ENCODE measurements at places on chromosomes 11 and 22. TPM values are rescaled to one million over a fixed set of nuclear protein-coding genes. Genes with fewer than 3 reads are reported as not detected.

- no peak for ATAC-seq
Observed at GRCh38 chr22:28962042-28962554, 78.7 kb downstream of the ZNRF3 start.

Gene CD3D
- not detected for total RNA-seq

Gene OR10A5
- total RNA-seq, result 2.9 TPM

DNA sequence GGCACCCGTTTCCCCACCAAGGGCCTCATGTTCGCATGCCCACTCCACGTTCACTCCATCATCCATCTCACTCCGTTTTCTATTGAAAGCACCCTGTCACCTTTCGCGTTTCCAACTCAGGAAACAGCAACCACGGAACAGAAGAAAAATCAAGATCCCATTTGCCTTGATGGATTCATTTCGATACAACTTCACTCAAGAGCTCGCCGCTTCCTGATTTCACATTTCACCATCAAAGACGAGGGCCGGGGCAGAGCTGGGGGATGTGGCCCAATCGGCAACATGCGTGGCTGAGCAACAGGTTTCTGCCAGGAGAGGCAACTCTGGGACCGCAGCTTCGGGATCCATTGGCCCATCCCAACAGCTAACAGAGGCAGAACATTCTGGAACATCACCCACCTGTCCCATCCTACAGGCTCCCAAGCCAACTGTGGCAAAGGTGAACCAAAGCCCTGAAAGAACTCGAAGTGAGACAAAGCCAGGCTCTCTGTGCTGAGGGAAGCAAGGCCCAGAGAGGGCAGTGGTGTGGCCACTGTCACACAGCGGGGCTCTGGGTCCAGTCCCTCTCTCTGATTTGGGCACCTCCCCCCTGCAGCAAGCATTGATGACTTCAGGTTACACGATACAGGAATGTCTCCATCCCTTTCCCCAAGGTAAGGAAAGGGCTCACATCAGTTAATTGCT, 36.2 kb upstream of the CD5 start:
- ATAC-seq, result no peak

Gene CHST1
- 0.38 TPM for total RNA-seq

DNA sequence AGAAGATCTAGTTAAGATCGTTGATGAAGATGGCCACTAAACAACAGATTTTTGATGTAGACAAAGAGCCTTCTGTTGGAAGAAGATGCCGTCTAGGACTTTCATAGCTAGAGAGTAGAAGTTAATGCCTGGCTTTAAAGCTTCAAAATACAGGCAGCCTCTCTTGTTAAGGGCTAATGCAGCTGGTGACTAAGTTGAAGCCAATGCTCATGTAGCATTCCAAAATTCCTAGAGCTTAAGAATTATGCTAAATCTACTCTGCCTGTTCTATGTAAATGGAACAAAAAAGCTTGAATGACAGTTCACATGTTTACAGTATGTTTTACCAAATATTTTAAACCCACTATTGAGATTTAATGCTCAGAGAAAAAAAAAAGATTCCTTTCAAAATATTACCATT, 492.6 kb downstream of the CNTN5 start:
- ATAC-seq, result no peak

Gene MUC15
- total RNA-seq, result 0.27 TPM

- ATAC-seq, result no peak
Observed at GRCh38 chr22:22927196-22927887, 39.7 kb downstream of the IGLL5 start.

DNA sequence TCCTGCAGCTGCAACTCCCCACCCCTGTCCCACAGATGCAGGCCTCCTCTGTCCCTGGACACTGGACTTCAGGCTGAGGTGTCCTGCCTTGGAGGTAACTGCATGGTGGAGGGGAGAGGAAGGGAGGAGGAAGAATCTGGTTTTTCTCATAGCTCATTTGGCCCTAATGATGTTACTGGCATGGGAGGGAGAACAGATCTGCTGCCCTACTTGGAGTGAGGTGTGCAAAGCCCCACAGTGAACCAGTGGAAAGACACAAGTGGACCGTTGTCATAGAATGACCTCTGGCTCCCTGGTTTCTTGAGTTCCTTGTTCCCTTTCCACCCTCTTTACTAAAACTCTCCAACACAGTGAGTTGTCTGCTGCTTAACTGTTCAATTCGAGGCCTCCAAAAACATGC, 215.9 kb downstream of the BARX2 start:
- ATAC-seq, result no peak

DNA sequence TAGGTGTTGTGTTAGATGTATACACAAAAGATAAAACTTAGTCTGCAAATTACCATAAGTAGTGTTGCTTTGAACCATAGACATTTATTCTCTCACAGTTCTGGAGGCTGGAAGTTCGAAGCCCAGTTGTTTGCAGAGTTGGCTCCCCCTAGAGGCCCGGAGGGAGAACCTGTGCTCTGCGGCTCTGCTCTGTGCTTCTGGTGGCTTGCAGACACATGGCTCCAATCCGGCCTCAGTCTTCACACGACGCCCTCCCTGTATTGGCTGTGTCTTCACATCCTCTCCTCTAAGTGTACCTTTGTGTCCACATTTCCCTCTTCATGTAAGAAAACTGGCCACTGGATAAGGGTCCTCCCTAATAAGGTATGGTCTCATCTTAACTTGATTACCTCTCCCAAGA, 128.4 kb downstream of the OPCML start:
- ATAC-seq, result no peak

- ATAC-seq, result peak; percentile 77
Observed at GRCh38 chr11:72589802-72590761, 84.1 kb downstream of the PDE2A start.

DNA sequence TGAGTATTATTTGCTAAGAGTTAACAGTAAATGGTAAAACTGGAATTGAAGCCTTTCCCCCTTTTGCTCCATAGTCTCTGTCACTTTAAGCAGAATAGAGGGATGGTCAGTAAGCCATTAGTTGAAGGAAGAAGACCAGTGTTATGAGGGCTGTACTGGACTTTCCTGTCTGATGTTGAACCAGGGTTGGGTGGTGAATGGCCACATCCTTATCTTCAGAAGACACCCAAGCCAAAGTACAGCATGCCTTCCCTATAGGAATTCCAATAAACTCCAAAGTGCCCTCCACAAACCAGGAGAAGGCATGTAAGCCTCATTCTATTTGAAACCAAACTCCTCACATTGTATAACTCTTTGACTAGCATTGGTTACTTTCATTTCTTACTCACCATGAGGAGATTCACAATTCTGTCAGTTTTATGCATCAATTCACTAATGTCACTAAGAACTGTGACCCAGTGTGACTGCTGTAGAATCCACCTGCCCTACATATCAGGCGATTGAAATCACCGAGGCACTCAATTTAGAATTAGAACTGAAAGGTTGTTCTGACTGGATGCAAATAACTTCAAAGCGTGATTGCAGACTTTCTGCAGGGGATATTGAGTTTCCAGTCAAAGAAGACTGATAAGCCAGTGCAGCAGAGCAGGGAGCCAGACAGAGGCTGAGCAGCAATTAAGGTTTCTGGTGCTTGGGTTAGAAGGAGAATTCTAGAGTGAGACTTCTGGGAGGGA, 107.1 kb upstream of the DDI1 start:
- no peak for ATAC-seq

Gene TMEM132A
- 84.8 TPM for total RNA-seq

Gene TRPM5
- not detected for total RNA-seq

DNA sequence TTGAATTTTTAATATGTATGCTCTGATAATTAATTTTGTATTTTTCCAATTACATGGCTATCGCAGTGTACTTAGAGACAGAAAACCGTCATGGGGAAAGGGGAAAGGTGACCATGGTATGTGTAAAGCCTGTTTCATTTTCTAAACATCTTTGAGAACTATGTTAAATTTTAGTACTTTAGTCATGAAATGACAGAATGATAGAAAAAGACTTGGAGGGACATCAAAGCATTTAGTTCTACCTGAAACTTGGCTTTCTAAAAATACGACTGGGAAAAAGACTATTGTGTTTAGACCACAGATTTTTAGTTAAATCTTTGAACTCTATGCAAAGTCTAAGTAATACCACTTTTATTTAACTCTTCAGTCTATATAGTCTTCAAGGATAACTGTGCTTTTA, 54.1 kb downstream of the MAML2 start:
- ATAC-seq, result no peak

DNA sequence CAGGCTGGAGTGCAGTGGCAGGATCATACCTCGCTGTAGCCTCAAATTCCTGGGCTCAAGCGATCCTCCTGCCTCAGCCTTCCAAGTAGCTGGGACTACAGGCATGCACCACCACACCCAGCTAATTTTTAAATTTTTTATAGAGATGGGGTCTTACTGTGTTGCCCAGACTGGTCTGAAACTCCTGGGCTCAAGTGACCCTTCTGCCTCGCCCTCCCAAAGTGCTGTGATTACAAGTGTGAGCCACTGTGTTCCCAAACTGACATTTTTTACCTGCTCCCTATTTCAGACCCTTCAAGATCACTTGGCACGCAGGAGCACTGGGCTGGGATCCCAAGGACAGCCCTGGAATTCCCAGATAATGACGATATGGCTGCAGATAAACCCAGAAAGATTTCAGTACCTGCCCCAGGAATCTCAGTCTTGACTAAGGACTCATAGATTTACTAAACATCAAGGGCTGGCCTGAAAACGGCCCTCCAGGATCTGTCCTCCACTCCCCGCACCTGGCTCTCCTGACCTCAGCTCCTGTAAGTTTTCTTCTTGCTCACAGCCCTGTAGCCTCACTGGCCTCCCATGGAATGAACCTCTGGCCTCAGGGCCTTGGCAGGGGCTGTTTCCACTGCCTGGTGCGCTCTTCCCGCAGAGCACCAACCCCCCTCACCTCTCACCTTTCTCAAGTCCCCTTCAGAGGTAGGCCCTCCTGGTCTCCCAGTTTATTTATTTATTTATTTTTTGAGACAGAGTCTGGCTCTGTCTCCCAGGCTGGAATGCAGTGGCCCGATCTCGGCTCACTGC, 3.6 kb upstream of the CSNK1E start:
- no peak for ATAC-seq

GRCh38 chr22:26835929-26836528, 178.6 kb downstream of the MIAT start:
- ATAC-seq, result no peak

DNA sequence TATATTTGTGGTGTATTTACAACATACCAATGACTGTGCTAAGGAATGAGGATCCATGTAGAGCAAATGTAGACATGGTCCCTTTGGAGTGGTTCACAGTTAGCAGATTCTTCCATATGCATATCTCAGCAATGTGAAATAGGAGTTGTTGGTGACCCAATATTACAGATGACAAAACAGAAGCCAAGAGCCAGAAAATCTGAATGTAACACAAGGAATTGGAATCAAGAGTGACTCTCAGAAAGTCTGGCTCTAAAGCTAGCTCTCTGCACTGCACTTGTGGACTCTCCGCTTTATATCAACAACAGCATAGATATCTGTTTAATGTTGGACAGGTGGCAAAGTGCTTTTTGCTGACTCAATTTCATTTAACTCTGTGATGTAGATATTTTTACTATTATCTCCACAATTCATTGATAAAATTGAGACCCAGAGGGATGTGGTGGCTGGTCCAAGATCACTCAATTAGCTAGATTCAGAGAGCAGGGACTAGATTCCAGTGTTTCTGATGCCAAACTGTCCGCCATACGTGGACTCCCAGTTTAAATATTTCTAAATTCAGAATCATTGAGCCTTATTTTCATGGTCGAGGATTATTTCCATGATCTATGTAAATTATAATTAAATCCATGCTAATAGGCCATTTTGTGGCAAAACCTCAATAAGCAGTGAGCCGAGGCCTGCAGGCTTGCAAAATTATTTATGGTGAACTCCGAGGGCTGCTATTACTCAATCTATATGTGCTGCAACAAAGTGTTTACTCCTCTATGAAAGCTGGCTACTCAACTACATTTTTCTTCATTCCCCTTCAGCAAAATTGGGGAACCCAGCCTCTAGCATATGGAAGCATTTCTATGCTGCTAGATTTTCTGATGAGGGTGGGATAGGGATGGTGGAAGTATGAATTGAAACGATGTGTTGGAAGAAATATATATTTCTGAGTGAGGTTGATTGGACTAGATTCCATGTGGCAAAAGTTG, 21.1 kb upstream of the TENM4 start:
- no peak for ATAC-seq

Gene RAB3IL1
- total RNA-seq, result 9.8 TPM

DNA sequence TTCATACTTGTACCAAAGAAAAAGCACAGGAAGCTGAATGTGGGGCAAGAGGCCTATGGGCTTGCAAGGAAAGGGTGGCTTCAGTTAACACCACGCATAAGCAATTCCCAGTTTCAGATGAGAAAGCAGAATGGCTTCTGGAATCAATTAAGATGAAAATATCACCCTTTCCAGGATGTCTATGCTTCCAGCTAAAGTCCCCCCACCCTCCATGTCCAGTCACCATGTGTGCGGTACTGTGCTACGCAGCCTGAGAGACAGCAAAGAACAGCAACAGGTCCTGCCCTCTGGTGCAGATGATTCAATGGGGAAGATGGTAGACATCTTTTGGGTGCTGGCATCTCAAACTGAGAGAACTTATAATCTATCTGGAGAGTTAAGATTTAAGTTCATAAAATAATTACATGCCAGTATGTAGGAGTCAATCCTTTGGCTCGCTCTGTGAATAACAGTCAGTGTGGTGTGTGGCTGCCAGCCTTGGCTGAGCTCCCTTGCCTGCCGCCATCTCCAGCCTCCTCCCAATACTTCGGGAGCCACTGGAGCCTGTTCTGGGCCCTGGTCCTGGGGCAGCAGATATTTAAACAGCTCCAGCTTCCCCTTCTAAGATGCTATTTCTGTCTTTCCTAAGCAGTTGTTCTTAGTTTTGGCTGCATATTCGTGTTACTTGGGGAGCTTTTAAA, 44.5 kb downstream of the ME3 start:
- ATAC-seq, result no peak

GRCh38 chr11:129992161-129992944, 10.3 kb downstream of the PRDM10 start:
- ATAC-seq, result peak; percentile 61

Gene TRIM22
- 42.4 TPM for total RNA-seq

DNA sequence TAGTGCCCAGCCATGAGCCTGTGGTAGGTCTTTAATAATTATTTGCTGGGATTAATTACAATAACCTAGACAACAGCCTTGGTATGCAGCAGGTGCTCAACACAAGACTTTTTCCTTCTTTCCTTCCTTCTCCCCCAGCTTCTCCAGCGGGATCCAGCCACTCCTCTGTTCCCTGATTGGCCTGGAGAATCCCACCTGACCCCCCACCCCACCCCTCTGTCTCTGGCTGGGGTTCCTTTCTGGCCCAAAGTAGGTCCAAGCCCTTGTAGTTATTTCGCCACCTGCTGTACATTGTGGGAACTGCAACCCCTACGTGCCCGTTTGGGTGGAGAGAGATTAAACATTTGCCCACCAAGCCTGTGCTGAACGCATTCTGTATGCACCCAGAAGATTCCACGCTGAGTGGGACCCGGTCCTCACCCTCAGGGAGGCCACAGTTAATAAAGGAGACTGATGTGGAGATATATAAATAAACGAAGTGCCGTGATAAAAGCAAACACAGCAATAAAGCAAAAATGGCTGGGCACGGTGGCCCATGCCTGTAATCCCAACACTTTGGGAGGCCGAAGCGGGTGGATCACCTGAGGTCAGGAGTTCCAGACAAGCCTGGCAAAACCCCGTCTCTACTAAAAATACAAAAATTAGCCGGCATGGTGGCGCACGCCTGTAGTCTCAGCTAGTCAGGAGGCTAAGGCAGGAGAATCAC, 32.1 kb upstream of the DGKZ start:
- ATAC-seq, result peak; percentile 87
